Type B pancreatic cell (in vitro differentiated cells): ENCODE measurements at places on chromosomes 12 and 14.

GRCh38 chr12:14664434-14665023, 31.9 kb downstream of the GUCY2C start:
- no peak overlapping the region for H3K27ac ChIP-seq
- no peaks in the 10 kb centered on the region for H3K4me1 ChIP-seq
- peaks cover 4% of the 10 kb centered on the region for H3K27me3 ChIP-seq
- peaks cover 6% of the 10 kb centered on the region for H3K36me3 ChIP-seq
- no peak for DNase-seq

- no peak overlapping the region for H3K4me3 ChIP-seq
- DNase-seq, result no peak
- H3K36me3 ChIP-seq, result no peaks in the 10 kb centered on the region
- peaks cover 20% of the 10 kb centered on the region for H3K4me1 ChIP-seq
Observed at GRCh38 chr12:52581481-52581880, 7.8 kb upstream of the KRT74 start.

DNA sequence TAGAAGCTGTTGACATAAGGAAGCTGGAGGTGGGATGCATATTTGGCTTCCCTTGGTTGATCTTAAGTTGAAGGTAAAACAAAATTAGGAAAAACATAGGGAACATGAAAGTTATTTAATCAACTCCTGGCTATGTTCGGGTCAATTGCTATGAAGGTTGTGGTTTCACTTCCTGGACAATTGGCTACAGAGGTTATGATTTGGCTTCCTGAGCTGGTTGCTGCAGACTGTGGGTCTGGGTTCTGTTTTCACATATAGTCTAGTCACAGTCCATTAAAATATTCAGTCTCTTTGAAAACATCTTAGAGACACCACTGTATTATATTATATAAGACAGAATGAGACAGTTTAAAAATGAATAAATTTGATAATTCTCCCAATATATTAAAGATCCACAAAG, 895.2 kb upstream of the USP15 start:
- H3K27me3 ChIP-seq, result no peaks in the 10 kb centered on the region
- H3K27ac ChIP-seq, result no peak overlapping the region
- no peaks in the 10 kb centered on the region for H3K4me1 ChIP-seq
- H3K36me3 ChIP-seq, result no peaks in the 10 kb centered on the region

DNA sequence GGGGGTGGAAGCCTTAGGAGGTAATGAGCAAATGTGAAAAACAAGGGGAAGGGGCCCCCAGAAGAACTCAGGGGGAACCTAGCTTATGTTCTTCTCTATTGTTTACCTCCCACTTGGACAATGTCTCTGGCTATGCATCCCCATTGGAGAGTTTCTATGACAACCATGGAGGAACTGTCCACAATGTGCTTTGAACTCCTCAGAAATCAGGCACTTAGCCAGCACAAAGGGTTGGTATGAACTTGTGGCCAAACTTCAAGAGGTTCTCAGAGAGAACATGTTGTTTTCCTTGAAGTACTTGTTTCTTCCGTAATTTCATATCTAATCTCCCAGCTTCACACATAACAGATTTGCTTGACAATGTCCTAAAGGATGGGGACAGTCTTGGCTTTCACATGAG, 202.8 kb upstream of the PELI2 start:
- H3K4me1 ChIP-seq, result peaks cover 12% of the 10 kb centered on the region
- no peaks in the 10 kb centered on the region for H3K27me3 ChIP-seq
- H3K36me3 ChIP-seq, result no peaks in the 10 kb centered on the region
- DNase-seq, result no peak

- H3K27ac ChIP-seq, result no peak overlapping the region
- DNase-seq, result no peak
- no peak overlapping the region for H3K4me3 ChIP-seq
- H3K36me3 ChIP-seq, result no peaks in the 10 kb centered on the region
Observed at GRCh38 chr12:85092814-85093370, 56.7 kb downstream of the LRRIQ1 start.

GRCh38 chr14:74495356-74495755, 1.8 kb downstream of the ISCA2 start:
- H3K27ac ChIP-seq, result no peak overlapping the region
- H3K27me3 ChIP-seq, result no peaks in the 10 kb centered on the region
- no peaks in the 10 kb centered on the region for H3K36me3 ChIP-seq
- no peak overlapping the region for H3K4me3 ChIP-seq

DNA sequence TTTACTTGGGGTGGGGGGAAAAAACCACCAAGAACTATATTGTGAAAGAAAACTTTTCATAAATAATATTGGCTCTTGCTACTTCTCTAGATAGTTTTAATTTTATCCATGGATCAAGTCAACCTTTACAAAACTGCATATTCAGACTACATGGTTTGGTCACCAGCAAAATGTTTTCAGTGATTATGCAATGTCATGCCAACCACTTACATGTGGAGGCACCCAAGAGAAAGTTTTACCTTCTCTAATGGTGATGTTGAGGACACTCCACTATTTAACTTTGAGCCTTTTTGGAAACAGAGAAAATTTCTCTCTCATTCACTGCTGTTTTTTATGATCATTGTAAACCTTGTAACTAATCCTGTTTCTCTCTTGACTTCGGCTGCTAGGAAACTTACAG, 21.6 kb downstream of the PLCZ1 start:
- H3K36me3 ChIP-seq, result peaks cover 4% of the 10 kb centered on the region
- no peak overlapping the region for H3K27ac ChIP-seq
- no peaks in the 10 kb centered on the region for H3K4me1 ChIP-seq
- H3K27me3 ChIP-seq, result peaks cover 4% of the 10 kb centered on the region
- no peak overlapping the region for H3K4me3 ChIP-seq

- H3K4me3 ChIP-seq, result no peak overlapping the region
- no peaks in the 10 kb centered on the region for H3K4me1 ChIP-seq
- no peak for DNase-seq
- H3K27me3 ChIP-seq, result no peaks in the 10 kb centered on the region
- no peak overlapping the region for H3K27ac ChIP-seq
- H3K36me3 ChIP-seq, result no peaks in the 10 kb centered on the region
Observed at GRCh38 chr14:89708982-89709625, 245.4 kb downstream of the EFCAB11 start.

DNA sequence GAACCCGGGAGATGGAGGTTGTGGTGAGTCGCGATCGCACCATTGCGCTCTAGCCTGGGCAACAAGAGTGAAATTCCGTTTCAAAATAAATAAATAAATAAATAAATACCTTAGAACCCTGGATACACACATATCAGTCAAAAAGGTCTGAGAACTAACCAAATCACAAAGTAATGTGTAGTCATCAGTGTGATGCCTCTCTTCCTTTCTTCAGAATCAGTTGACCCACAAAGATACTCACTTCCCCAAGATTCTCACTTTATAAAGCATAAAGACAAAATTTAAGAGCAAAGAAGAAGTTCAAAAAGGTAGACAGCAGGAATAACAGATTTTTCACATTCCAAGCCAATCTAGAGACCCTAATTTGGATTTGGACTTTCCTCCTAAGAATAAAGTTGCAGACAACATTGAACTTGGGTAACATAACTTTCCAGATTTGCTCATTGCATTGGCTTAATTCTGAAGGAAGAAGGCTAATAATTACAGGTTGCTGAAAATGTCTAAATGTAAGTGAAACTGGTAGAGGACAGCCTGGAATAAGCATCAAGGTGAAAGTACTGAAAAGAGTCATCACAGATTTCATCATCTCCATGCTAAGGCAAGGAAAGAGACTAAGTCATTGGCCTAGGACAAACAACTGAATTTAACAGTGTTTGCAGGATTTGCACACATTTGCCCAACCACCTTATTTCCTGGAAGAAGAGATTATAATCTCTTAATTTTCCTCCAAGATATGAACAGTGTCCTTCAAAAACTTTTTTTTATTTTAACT, 17.4 kb downstream of the TMED10 start:
- peaks cover 18% of the 10 kb centered on the region for H3K4me1 ChIP-seq
- H3K4me3 ChIP-seq, result no peak overlapping the region
- H3K36me3 ChIP-seq, result peaks cover 16% of the 10 kb centered on the region
- H3K27me3 ChIP-seq, result no peaks in the 10 kb centered on the region

DNA sequence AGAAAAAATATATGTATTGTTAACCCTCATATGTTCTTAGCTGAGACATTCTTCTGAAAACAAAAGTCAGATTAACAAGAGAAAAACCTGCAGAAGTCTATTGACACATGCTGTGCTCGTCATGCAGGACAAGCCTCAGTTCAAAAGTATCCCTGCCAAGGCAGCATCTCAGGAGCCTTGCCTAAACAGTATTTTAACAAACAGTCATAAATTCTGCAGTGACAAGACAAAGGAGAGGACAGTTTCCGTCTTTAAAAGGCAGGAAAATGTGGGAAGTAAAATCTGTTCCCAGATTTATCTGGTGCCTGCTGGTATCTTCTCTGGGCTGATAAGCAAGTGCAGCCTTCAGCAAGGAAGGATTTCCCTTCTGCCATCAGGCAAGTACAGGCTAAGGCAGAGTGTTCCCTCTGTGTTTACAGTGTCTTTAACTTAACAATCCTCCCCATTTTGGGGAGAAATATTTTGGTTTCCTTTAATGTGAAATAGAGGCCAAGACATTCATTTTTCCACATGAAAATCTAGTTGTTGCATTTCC, 480.2 kb upstream of the CCDC196 start:
- peaks cover 7% of the 10 kb centered on the region for H3K4me1 ChIP-seq
- H3K36me3 ChIP-seq, result no peaks in the 10 kb centered on the region
- DNase-seq, result no peak
- H3K27ac ChIP-seq, result no peak overlapping the region
- H3K4me3 ChIP-seq, result no peak overlapping the region
